ENCODE measurements at places on chromosomes 13 and 19.

GRCh38 chr13:110015253-110015652, 228.9 kb upstream of the IRS2 start:
- DNase-seq: no peak

DNA sequence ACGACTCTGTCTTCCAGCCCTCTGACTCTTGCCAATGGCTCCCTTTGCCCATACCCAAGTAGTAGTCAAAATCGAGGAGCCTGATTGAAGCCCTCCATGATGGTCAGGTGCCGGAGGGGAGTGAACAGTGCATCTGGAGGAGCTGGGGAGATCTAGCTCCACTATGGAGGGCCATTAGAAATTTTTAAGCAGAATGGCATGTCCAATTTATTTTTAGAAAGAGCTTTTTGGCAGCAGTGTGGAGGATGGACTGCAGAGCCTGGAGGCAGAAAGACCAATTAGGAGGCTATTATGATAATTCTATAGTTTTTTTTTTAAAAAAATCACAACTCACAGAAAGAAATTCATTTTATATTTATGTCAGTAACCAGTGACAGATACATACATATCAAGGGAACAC, 92.7 kb upstream of the SLC7A1 start:
- DNase-seq: no peak

DNA sequence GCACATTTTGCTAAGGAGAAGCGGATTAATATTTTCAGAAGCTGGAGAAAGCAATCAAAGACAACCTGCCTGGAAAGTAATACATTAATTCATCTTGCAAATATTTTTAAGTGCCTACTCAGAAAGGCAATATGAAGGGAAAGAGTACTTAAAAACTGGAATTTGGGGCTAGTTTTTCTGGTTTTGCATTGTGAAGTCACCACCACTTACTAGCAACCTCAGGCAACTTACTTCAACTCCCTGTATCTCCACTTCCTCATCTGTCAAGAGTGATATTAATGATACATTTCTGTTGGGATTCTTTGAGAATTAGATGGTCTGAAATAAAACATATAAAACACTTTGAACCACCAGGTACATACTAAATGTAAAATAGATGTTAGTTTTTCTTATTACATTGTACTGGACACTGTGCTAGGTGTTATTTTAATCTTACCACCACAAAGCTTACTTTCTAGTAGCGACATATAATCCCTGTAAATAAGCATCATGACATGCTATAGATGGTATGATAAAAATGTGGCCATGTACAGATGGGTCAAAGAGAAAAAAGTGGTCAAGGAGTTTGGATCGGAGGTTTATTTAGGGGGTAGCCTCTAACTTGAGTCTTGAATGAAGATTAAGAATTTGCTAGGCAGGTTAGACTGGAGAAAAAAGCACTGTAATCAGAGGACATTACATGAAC, 101.2 kb downstream of the SPRY2 start:
- no peak for DNase-seq

GRCh38 chr19:42235181-42235580, 7.2 kb downstream of the GSK3A start:
- no peak for DNase-seq

- DNase-seq: no peak
These were observed 121.6 kb downstream of the KDM4B start for GRCh38 chr19:5090465-5091017.
